ENCODE measurements at places on chromosomes 12 and 14. TPM values are rescaled to one million over a fixed set of nuclear protein-coding genes. Genes with fewer than 3 reads are reported as not detected.

CD69 gene
- total RNA-seq = 9.7 TPM

CABP1 gene
- total RNA-seq = 1.3 TPM

POTEG gene
- total RNA-seq = not detected

PPP4R4 gene
- total RNA-seq = 2.4 TPM

EMP1 gene
- 125 TPM for total RNA-seq

RTL1 gene
- total RNA-seq = 4.2 TPM

SLCO1B1 gene
- total RNA-seq = not detected

Data from skin of body (tissue), 3 donors.